Stimulated activated CD8-positive, alpha-beta memory T cell treated with anti-CD3 and anti-CD28 coated beads, Interleukin-7, amount 100 ng/mL, for 1 hour (primary cell): ENCODE measurements at places on chromosomes 11 and 22.

- no peak for DNase-seq
These were observed 24.9 kb upstream of the NNMT start for GRCh38 chr11:114271316-114271715.

- DNase-seq = no peak
These were observed 44.7 kb downstream of the ABTB2 start for GRCh38 chr11:34313099-34313517.

GRCh38 chr11:24635588-24636290 is 138.9 kb downstream of the LUZP2 start:
- no peak for DNase-seq

GRCh38 chr11:124724979-124725718 is 14.6 kb upstream of the NRGN start:
- no peak for DNase-seq

GRCh38 chr11:2390725-2391151 is 9.8 kb upstream of the TSSC4 start:
- DNase-seq = no peak

- DNase-seq = no peak
These were observed 298.3 kb downstream of the TBC1D22A start for GRCh38 chr22:47060718-47061117.

- no peak for DNase-seq
These were observed 53.4 kb upstream of the PARVG start for GRCh38 chr22:44127356-44127755.

DNA sequence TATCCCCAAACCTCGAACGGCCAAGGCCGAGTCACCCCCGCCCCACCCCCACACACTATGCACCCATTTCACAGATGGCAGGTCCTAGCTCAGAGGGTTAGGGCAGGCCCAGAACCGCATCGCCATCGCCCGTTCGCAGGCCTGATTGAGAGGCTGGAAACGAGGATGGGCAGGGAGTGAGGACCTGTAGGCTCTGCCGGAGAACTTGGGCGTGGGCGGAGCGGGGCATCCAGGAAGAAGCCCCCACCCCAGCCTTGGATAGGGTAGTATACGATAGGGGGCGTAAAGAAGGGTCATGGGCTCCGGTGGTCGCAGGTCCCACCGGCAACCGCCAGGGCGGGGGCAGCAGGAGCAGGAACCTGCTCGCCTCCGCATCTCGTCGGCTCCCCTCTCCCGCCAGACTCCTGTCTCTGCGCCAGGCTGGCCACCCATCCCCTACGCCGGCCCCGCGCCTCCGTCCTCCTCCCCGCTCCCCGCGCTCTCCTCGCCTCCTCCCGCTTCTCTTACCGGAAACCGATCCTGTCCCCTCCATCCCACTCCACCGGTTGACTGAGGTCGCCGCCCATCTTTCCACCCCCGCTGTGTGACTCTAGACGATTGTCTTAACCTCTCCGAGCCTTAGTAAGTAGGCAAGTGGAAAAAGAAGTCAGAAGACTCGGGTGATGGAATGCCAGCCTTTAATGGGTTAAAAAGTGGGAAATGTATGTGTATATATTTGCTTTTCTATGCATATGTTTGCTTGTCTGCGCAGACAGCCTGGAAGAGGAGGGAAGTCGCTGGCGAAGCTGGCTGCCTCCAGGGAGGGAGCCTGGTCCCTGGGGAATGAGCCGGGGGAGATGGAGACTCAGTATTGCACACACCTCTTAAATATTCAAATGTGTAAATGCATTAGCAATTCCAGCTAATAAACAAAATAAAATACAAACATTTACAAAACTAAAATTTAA is 52.8 kb downstream of the CYTH4 start:
- DNase-seq = no peak

GRCh38 chr11:122803306-122803705 is 35.0 kb upstream of the CRTAM start:
- DNase-seq = no peak

GRCh38 chr11:93741882-93742226 is 382 bp downstream of the C11orf54 start:
- DNase-seq = no peak

DNA sequence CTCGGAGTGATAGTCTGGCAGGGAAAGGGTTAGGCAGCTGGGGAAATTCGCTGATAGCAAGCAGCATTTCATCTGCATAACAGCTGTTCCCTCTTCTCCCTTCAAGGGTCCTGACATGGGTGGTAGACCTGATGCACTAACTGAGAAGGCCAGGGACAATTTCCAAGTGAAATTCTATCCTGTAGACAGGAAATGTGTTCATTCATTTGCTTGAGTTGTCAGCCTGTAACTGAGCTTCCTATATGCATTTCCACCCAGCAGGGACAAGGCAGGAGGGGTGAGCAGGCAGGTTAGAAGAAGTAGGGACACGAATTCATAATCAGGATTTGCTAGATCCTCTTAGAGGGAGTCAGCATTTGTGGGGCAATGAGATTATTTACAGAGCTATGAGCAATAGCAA is 154.3 kb upstream of the NCAM1 start:
- DNase-seq = no peak

DNA sequence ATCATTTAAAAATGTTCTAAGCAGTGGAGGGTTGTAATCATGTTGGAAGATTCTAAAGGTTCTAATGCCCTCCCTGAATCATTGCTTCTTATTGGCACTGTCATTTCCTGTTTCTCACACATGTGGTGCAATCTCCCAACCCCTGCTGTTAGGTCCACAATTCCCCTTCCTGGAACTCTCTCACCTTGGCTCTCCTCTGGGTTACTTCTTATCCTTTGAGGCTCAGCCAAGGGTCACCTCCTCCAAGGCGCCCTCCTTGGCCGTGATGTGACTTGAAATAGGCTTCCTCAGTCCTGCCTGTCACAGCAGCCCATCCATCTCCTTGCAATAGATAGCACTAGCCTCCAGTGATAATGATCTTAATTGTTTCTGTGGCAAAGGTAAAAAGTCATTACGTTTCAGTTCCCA is 149.8 kb downstream of the TTC17 start:
- no peak for DNase-seq

GRCh38 chr22:24422102-24422665 is 5.2 kb upstream of the ADORA2A start:
- DNase-seq = no peak

- DNase-seq = no peak
These were observed 10.9 kb upstream of the ADA2 start for GRCh38 chr22:17229991-17230630.

DNA sequence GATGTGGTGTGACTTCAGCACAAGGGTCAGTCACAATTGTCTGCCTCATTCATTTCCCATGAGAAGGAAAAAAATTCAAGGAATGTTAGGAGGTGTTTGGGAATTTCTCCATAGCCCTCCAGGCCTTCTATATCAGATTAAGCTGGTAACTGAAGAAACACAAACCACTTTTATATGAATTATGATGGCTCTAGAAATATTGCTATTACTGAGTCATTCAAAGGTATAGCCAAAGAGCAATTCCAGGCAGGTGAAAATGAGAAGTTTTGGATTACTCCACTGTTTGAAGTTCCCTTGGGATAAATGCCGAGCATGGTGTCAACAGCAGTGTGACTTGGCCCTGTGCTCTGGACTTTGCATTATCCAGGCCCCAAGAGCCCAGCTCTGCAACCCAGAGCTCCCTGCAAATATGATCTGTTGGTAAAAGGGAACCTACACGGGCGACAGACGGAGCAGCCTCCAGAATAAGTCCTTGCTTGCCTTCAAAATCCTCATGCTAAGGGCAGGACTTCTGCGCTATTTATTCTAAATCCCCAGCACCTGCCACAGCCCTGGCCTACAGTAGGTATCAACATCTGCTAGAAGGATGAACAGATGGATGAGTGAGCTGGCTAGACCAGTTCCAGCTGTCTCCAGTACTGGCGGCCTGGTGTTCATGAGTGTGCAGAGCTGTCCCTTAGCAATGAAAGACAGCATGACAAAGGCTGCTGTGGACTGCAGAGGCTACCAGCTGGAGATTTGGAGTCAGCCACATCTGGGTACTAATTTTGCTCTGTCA is 67.5 kb upstream of the ZBED5 start:
- DNase-seq = no peak

DNA sequence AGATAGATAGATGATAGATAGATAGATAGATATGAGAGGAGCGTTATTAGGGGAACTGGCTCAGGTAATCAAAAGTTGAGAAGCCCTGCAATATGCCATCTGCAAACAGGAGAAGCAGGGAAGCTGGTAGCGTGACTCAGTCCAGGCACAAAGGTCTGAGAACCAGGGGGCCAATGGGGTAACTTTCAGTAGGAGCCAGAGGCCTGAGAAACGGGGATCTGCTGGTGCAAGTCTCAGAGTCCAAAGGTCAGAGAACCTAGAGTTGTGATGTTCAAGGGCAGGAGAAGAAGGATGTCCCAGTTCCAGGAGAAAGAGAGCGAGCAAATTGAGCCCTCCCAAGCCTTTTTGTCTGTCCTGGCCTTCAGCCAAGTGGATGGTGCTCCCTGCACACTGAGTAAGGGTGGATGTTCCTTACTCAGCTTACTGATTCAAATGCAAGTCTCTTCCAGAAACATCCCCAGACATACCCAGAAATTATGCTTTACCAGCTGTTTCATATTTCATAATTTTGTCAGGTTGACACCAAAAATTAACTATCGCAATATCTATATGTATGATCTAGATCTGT is 87.8 kb upstream of the SLC22A12 start:
- no peak for DNase-seq

- no peak for DNase-seq
These were observed 120.4 kb upstream of the GRIA4 start for GRCh38 chr11:105489446-105489845.

DNA sequence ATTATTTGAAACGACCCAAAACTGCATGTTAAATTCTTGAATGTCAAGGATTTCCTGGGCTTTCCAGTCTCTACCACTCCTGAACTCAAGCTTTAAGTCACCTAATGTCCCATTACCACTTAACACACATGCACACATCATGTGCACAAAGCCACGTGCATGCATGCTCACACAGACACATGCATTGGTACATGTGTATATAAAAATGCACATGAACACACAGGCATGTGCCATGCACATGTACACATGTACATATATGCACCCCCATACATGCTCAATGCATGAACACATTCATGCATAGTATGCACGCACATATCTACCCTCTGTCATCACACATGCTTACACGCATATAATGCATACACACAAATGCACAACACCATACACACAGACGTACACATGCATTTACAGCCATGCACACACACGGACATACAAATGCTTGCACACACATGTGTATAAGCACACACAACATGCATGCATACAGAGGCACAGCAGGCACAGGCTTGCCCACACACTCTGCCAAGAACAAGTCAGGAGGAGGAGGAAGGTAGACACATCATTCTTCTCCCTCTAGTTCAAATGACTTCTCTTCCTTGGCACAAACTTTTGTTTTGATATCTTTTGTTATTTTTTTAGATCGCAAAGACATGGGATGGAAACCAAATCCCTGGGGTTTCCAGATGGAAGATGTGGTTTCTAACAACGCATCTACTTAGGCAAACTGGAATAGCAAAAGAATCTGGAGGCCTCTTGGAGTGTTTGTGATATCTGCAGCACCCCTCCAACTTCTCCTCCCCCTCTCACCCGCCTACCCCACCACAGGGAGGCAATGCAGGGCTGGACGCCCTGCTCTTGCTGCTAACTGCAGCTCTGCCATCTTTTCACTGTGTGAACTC is 24.6 kb downstream of the RASD2 start:
- DNase-seq = no peak

DNA sequence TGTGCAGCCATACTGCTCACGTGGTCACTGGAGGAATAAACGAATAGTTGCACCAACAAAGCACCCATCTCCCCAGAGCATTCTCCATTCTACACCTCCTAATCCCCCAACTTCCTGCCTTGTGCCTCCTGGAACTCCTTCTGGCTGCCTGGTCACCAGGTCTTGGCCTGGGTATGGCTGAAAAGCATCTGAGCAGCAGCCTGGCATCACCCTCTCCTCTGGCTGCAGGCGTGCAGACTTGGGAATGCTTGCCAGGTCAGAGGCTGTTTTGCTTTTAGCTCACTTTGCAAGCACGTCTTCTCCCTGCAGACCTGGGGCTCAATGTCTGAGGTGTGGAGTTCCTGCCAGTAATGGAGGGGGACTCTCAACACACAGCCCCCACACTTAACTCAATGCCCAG is 33.3 kb upstream of the KCNJ11 start:
- no peak for DNase-seq

DNA sequence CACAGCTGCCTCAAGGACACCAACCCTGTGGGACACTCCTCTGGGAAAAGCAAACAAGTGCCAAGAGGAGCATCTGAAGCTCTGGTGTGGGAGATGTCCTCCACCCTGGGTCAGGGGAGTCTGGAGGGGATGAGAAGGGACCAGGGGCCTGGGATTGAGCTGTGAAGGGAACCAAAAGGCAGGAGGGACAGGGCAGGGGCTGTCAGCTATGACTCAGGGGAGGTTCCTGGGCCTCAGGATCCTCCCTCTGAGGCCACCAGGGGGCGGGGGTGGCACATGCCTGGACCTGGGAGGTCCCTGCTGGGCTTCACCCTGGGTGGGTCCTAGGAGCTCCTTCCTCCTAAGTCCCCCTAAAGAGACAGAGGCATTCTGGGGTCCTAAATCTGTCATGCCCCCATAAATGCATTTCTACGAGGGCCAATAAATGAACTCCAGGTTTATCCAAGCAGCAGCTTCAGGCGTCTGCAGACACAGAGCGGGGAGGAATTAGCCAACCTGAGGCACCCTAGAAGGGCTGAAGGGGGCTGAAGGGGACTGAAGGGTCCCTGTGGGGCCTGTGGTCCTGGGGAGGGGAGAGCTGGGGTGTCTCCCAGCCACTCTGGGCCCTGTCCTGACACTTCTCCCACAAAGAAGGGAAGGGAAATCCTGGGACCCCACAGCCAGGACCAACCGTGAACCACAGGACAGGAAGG is 31.9 kb upstream of the IGLL5 start:
- peak; percentile 14 for DNase-seq

DNA sequence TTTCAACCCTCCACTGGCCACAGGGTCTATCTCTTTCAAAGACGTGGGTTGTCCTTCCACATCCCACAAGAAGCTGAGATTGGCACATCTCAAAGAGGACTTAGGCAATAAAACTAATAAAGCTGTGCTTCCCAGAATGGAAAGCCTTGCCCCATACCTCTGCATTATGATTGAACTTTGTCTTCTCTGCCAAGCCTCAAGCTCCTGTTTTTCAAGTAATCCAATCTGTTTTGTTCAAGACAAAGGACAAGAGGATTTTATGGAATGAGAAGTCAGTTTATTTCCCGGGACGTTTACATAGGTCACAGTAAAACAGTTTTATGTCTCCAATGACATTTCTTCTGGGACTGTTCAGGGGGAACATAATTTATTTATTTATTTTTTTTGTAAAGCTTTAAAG is 108.4 kb downstream of the GALNT18 start:
- DNase-seq = no peak
